Muscle of leg (tissue), 16 donors: ENCODE measurements at places on chromosomes 7 and 10. TPM values are rescaled to one million over a fixed set of nuclear protein-coding genes. Genes with fewer than 3 reads are reported as not detected.

Gene NAT16
- not detected for total RNA-seq

Gene SP8
- total RNA-seq, result not detected

Gene GAD2
- total RNA-seq, result 0.09 TPM

Gene SLC13A1
- not detected for total RNA-seq

Gene ZNF488
- 1.2 TPM for total RNA-seq

Gene SHH
- under 0.01 TPM for total RNA-seq

Gene DENND2A
- total RNA-seq, result 23.9 TPM

Gene SPAG6
- total RNA-seq, result 4.6 TPM
